Stimulated activated CD8-positive, alpha-beta memory T cell treated with anti-CD3 and anti-CD28 coated beads, Interleukin-2, amount 100 ng/mL, for 1 hour (primary cell): ENCODE measurements at places on chromosomes 4 and X.

DNA sequence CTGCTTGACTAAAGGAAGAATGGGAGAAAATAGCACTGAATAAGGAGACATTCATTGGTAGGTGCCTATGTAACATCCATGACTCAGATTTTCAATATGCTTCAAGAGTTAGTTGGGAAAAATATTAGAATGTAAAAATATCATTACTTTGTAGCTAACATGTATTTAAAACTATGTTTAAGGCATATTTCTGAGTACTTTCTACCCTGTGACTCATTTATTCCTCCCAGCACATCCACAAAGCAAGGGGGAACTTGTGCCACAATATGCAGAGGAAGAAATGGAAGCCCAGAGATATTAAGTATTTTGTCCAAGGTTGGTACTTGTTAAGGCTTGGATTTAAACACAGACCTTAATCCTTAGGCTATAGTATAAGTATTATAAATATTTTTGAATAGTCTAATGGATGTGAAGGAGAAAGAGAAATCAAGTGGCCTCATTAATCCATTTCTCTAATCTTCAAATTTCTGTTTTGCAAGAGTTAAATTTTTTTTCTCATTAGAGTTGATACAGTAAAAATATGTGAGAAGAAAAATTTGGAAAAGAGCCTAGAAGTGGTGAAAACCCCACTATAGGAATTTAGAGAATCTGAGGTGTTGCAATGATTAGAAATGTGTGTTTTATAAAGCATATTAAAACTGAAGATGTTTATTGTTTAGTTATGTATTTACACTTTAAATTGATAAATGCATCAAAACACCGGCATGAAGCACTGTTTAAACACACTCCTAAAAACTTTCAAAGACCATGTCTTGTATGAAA, 149.3 kb upstream of the GYPA start:
- no peak for DNase-seq

- no peak for DNase-seq
Measured at GRCh38 chr4:909821-910220, 22.3 kb downstream of the GAK start.

- DNase-seq: no peak
Measured at GRCh38 chrX:41982953-41983352, 59.6 kb upstream of the CASK start.

- no peak for DNase-seq
Measured at GRCh38 chr4:13558881-13559280, 14.6 kb upstream of the NKX3-2 start.

- no peak for DNase-seq
Measured at GRCh38 chrX:67564475-67564874, 20.7 kb downstream of the AR start.

GRCh38 chr4:168540503-168541265, 43.8 kb downstream of the PALLD start:
- DNase-seq: no peak

DNA sequence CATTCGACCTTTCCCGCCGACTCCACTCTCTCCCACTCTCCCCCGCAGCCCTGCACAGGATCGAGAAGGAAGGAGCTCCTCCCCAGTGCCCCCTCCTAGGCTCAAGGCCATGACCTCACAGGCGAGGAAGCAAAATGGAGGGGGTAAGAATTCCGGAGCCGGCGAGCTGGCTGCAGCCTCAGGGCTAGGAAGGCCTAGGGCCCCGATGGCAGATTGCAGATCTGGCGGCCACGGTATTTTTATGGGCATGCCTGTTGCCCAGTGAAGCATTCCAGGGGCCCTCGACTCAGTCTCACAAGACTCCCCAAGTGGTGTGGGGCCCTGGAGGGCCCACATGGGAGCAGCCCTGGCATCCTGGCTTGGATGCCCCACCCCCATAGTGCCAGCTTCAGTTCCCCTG, 942 bp upstream of the L1CAM start:
- DNase-seq: no peak

GRCh38 chrX:39052751-39053150, 251.5 kb downstream of the MID1IP1 start:
- DNase-seq: no peak

DNA sequence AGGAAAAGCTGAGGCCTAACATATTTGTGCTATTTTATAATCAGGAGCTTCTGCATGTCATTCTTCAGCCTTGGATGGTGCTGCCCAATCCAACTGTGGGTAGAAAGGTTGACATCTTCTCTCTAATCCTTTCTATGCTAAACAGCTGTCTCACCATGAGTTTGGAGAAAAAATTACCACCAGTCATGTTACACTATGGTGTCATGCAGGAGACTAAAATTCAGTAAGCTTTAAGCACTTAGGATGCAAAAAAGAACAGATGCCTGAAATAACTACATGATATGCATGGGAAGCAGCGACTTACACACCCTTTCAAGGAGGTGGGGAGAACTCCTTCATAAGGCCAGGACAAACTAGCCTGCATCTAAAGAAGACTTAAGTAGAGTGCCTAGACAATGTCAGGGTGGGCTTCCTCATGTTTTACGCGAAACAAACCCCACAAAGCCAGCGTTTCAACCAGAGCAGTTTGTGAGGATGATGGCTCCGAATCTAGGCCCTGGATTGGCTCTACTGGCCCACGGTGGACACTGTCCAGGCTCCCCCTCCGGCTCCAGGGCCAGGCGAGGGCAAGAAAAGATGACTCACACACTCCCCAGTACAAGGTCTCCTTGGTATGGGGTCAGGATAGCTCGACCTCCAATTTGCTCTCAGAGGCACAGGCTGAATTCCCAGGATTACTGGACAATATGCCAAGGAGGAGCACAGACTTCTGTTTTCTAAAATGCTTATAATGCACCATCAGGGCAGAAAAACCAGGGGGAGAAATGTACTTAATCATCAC, 45.1 kb downstream of the STX18 start:
- DNase-seq: no peak
